ENCODE measurements at places on chromosomes 11 and 22.

DNA sequence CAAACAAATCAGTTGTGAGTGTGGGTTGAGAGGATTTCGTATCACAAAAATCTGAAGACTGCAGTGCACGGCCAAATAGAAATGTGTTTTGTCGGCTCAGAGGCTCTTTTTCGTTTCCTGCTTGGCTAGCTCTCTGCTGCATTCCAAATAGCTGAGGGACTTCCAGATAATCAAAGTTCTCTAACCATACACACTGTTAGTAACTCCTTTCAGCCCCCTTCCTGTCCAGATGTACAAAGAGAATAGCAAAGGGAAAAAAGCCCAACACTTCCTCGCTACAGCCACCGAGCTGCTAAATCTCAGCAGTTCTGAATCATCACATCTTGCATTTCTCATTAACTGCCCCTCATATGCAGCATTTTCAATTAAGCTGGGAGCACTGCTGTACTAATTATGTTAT lies 203.1 kb downstream of the TENM4 start:
- no peak for DNase-seq

DNA sequence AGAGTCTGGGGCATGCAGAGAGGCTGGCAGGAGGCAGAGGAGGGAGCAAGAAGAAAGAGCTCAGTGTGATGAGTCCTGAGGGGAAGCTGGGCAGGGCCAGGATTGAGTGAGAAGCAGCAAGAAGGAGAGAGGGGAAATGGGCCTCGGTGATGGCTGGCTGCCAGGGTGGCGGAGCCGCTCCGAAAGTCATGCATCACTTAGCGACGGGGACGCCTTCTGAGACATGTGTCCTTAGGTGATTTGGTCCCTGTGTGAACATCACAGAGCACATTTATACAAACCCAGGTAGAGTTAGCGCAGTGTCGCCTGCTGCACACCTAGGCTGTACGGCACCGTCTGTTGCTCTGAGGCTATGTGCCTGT lies 15.1 kb downstream of the TBC1D22A start:
- DNase-seq: no peak

- DNase-seq: no peak
Measured at GRCh38 chr11:23201936-23202522, 341.8 kb upstream of the CCDC179 start.

DNA sequence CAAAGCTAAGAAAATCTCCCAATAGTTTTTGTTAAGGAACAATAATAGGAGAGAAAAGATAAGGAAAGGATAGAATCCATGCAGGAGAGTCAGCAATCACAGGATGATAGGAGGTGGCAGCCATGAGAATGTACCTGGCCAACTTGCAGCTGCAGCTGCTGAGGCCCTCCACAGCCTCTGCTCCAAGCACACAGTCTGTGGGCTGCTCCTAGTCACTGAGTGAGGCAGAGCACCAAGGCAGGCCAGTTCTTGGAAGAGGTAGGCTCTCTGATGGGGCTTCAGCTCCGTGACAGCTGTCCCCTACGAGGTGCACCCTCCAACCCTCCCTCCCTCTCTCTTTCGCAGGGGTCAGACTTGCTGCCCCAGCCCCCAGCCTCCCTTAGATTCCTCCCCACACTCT lies 5.5 kb upstream of the KCNJ1 start:
- no peak for DNase-seq

DNA sequence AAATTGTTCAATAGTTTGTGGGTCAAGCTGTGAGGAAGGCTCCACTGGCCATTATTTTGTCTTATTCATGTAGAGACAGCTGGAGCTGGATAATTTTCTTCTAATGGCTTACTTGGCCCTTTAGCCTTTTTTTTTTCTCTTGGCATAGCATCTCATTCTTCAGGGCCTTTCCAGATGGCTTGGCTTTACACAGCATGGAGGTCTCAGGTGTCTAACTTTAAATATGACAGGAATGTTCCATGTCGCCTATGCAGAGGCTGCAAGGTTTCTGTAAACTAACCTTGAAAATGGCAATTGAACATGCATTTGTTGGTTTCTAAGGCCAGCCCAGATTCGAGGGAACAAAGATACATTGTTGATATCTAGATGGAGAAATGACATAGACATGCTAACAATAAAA lies 247.9 kb upstream of the CNTN5 start:
- DNase-seq: no peak

DNA sequence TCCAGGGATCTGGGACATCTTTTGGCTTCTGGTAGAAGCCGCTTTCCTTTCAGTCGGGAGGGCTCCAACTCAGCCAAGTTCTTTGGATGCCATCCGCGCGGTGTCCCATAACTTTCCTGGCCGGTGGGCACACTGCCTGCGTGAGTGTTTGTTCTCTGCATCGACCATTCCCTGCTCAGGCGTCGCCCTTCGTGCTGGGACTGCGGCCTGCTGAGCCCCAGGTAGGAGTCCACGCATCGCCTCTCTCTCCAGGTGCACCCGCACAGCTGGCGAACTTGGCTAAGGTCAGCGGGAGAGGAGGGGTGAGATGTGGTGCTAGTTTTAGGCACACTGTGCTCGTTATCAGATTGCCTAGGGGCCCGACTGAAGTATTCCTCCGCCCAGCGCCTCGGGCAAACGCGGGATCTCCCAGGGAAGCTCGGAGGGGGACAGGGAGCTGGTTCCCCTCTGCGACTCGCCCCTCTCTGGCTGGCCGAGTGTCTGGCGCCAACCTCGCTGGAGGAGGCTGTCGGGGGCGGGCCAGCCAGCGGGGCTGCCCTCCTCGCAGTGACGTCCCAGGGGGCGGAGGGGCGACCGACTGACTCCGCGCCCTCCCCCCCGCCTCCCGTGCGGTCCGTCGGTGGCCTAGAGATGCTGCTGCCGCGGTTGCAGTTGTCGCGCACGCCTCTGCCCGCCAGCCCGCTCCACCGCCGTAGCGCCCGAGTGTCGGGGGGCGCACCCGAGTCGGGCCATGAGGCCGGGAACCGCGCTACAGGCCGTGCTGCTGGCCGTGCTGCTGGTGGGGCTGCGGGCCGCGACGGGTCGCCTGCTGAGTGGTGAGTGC lies at the start of gene LAYN:
Gene LAYN, plus strand, starts transcription at position 607 of the 823 bp plus-strand sequence. Its CDS starts 124 bp downstream, at position 731.
- DNase-seq: no peak
